Naive thymus-derived CD8-positive, alpha-beta T cell (primary cell): ENCODE measurements at places on chromosomes 6 and 20. TPM values are rescaled to one million over a fixed set of nuclear protein-coding genes. Genes with fewer than 3 reads are reported as not detected.

Gene PCNA
- 44.3 TPM for total RNA-seq

DNA sequence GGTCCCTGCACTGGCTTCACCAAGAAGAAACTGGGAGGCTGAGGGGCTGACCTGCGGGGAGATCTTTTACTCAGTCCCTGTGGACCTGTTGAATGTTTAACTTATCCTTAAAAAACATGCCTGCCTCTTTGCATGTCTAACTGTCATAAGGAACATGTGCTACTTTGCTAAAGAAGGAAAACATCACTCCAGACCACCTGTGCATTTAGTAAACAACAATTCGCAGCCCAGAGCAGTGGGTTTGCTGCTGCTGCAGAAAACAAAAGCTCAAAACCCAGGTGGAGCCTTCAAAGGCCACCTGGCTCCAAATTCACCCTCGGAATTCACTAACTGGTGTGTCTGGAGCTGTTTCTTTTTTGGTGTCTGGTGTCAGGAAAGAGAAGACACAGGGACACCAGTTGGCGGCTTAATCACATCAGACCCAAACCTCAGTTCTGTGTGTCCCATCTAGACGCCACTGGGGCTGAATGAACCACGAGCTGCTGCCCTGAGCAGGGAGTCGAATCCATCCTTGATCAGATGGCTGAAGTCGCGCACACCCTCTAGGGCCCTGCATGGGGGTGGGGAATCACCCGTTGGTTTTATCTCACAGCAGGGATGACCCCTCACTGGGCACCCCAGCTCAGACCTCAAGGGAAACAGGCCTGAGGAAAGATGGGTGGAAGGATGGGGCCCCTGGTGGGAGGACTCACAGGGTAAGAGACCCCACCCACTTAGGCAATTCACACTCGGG, 344.3 kb downstream of the PREX1 start:
- no peaks in the 10 kb centered on the region for H3K36me3 ChIP-seq
- no peak overlapping the region for H3K4me3 ChIP-seq
- no peaks in the 10 kb centered on the region for H3K4me1 ChIP-seq
- no peak overlapping the region for H3K27ac ChIP-seq
- DNase-seq, result no peak

Gene DHX16
- 45.6 TPM for total RNA-seq

DNA sequence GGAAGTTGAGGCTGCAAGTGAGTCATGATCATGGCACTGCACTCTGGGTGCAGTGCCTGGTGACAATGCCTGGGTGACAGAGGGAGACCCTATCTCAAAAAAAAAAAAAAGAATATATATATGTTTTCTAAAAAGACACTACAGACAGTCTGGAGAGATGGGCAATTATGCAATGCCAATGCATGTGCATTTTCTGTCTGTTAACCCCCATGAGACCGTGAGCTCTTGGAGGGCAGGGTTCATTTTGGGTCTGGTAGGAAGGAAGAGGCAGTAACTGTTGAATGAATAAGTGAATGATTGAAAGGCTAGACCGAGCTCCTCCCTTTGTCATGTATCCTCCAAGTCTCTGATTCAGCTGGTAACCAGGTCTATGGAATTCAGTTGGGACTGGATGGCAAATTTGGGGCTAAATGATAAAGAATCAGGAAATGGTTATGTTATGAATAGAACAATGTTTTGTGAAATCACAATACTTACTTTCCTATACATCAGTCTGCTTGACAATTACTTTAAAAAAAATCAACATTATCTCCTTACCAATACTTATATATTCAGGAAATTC, 5.6 kb upstream of the BLCAP start:
- no peak overlapping the region for H3K4me3 ChIP-seq
- no peak overlapping the region for H3K27ac ChIP-seq
- peaks cover 18% of the 10 kb centered on the region for H3K4me1 ChIP-seq
- no peak for DNase-seq
- peaks cover 8% of the 10 kb centered on the region for H3K27me3 ChIP-seq

DNA sequence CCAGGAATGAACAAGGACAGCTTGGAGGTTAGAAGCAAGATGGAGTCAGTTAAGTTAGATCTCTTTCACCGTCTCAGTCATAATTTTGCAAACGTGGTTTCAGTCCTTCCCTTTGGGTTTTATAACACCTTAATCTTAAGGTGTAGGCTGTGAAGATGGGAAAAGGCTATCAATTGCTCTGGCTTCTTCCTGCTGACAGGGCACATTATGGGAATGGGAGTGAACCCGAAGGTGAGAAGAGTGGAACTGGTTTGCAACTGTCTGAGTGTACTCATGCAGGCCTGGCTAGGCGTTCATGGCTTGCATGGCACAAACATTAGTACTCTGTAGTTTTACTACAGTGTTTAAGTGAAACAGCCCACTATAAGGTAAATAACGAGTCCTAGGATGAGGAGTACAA, 9.4 kb downstream of the TAF8 start:
- no peak for DNase-seq
- H3K36me3 ChIP-seq, result peaks cover 95% of the 10 kb centered on the region
- no peaks in the 10 kb centered on the region for H3K27me3 ChIP-seq

- H3K36me3 ChIP-seq, result no peaks in the 10 kb centered on the region
- no peak overlapping the region for H3K27ac ChIP-seq
- DNase-seq, result no peak
- H3K27me3 ChIP-seq, result no peaks in the 10 kb centered on the region
Measured at GRCh38 chr20:15296422-15296821, 959.0 kb upstream of the FLRT3 start.

Gene HLA-DOB
- 5.6 TPM for total RNA-seq

- peaks cover 11% of the 10 kb centered on the region for H3K27me3 ChIP-seq
- no peak overlapping the region for H3K27ac ChIP-seq
- no peak overlapping the region for H3K4me3 ChIP-seq
- H3K36me3 ChIP-seq, result no peaks in the 10 kb centered on the region
Measured at GRCh38 chr20:37927410-37928095, 24.6 kb downstream of the VSTM2L start.

Gene LHFPL5
- total RNA-seq, result not detected

Gene LGSN
- 0.08 TPM for total RNA-seq

GRCh38 chr6:38187325-38187724, 367.8 kb downstream of the ZFAND3 start:
- H3K4me1 ChIP-seq, result peaks cover 16% of the 10 kb centered on the region
- DNase-seq, result no peak
- no peaks in the 10 kb centered on the region for H3K27me3 ChIP-seq
- no peak overlapping the region for H3K4me3 ChIP-seq
- peaks cover 11% of the 10 kb centered on the region for H3K36me3 ChIP-seq

DNA sequence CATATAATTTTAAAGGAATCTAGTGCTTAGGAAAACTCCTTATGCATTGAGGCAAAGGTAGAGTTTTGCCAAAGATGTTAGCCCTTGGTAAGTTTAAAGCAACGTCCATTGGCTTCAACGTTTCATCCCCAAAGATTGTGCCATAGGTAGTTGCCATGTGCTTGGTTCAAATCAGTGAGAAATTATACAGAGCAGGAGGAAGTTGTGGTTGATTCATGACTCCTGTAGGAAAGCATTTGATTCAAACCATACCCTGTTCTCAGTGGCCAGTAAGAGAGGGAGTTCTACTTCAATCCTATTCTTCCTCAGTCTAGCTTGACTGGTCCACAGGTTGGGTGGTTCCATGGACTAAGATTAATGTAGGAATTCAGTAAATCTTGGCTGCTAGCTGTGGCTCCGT, 535.6 kb downstream of the QKI start:
- no peaks in the 10 kb centered on the region for H3K4me1 ChIP-seq
- no peaks in the 10 kb centered on the region for H3K36me3 ChIP-seq
- H3K27me3 ChIP-seq, result peaks cover 8% of the 10 kb centered on the region
- H3K27ac ChIP-seq, result no peak overlapping the region
- no peak overlapping the region for H3K4me3 ChIP-seq

DNA sequence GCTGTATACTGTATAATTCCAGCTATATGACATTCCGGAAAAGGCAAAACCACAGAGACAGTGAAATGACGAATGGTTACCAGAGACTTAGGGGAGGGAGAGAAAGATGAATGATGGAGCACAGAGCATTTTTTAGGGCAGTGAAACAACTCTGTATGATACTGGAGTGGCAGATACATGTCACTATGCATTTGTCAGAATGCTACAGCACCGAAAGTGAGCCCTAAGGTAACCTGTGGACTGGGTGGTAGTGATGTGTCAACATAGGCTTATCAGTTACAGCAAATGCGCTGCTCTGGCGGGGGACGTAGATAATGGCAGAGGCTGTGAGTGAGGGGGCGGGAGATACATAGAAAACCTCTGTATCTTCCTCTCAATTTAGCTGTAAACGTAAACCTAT, 201.3 kb upstream of the SSTR4 start:
- H3K27me3 ChIP-seq, result peaks cover 15% of the 10 kb centered on the region
- H3K4me3 ChIP-seq, result no peak overlapping the region
